AG09319 (cell line): ENCODE measurements at places on chromosomes 12 and 14.
A peak's percentile ranks its signal among the peaks of the same experiment; 100 is the strongest.

- DNase-seq: no peak
Measured at GRCh38 chr12:11823043-11823442, 173.6 kb downstream of the ETV6 start.

DNA sequence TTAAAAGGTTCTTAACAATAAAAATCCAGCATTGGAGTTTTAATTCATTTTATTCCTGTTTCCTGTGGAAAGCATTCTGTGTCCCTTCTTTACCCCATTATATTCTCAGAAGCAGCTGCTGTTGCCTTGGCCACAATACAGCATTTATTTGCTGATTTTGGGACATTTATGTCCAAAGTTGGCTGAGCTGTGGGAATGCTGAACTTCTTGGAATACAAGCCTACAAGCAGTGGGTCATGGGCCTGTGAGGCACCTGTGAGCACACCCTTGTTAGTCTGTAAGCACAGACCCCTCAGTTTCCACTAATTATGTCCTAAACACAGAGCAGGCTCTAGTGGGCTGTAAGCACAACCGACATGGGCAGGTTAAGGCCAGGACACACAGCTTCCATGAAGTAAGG is 122.2 kb upstream of the IGF1 start:
- no peak for DNase-seq

DNA sequence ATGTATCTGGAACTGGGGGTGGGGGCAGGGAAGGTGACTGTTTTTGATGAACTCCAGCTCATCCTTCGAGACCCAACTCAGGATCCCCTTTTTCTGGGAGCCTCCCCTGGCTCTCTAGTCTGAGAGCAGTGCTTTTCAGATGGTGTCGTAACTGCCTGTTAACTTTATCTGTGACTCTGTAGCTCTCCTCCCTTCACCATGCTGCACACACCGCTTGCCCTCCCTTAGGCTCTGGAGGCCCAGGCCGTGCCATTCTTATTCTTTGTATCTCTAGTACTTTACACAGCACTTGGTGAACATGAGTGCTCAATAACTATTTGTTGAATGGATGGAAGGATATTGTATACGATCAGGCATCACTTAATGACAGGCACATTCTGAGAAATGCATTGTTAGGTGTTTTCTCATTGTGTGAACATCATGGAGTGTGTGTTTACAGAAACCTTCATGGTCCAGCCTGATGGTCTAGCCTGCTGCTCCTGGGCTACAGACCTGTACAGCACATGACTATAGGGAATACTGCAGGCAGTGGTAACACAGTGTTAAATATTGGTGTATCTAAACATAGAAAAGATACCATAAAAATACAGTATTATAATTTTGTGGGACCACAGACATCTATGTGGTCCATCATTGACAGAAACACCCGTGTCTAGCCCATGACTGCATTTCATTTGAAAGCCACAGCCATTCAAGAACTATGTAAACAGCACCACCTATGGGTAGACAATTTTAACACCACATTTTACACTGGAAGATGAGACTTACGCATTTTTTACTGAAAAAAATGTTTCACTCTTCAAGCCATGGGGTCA is 91.8 kb downstream of the EML1 start:
- peak; percentile 43 for DNase-seq

- no peak for DNase-seq
Measured at GRCh38 chr12:127044836-127045235, 1222.1 kb upstream of the TMEM132C start.

GRCh38 chr12:100289038-100289437 is 22.1 kb downstream of the SCYL2 start:
- DNase-seq: no peak

DNA sequence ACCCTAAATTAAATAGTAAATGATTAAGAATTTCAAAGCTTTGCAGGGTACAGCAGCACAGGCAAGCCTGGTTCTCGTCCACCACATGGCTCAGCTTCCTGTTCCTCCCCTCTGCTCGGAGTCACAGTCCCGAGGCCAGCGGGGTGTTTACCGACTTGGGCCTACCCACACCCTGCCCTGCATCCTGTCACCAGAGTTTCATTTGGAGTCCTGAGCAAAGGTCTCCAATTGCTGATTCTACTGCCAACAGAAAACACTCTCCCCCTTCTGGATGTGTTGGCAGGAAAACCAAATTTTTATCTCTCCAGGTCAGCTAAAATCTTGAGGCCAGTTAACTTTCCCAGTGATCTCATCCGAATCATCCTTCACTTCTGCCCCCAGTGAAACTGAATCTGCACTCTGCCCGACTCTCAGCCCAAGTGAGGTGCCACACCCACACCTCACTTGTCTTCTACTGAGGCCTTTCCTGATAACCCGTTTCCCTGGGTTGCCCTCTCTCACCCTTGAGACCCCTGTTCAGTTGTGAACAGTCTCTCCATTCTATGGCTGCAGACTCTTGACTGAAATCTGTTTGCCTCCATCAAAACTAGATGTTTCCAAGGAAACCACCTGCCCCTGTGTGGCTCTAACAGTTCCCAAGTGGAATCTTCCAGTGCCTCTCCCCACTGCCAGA is 71.2 kb downstream of the VCPKMT start:
- DNase-seq: peak; percentile 75

GRCh38 chr12:38745601-38746000 is 159.8 kb downstream of the CPNE8 start:
- no peak for DNase-seq

DNA sequence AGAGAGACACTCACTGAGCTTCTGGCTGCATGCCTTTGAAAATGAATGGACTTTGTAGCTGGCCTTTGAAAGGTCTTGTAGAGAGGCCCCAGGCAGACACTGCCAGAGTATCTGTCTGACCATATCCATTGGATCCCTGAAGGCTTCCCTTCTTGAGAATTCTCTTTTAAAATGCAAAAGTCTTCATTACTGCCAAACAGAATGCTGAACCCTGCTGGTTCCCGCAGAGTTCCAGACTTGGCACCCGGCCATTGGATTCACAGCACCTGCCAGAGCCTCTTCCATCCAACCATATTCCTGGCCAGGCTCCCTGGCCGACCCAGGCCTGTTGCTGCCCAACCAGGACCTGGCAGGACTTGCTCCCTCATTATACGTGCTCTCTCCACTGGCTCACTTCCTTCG is 182.5 kb downstream of the GXYLT1 start:
- DNase-seq: no peak

GRCh38 chr12:64491718-64492117 is 39.8 kb downstream of the TBK1 start:
- no peak for DNase-seq

DNA sequence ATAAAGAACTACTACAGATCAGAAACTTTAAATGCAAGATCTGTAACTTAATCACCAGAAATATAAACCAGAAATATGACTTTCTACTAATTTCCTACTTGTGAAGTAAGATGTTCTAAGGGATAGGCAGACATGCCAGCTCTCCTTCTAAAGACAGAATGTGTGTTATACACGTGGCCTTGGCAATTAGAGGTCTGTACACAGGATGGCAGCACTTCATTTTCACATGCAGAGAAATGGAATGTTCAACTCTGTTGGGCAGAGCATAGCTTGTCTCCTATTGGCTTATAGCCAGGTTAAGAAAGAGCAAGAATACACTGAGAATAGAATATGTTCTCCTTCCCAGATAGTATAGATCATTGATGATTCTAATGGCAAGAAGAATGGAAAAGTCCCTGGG is 403.8 kb downstream of the DAD1 start:
- no peak for DNase-seq

DNA sequence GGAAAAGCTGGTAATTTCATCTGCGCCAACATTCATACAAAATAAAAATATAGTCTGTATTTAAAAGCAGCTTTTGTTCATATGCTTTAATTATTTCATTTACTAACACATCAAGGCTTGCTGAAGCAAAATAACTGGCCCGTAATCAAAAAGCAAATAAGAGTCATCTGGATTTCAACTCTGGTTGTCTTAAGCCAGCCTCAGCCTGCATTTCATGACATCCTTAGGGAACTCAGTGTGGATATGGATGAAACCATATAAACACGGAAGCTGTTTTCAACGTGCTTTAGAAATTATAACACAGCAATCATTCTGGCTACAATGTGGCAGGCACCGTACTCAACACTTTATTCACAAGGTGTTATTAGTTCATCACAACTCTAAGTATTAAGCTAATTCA is 852 bp downstream of the COX16 start:
- DNase-seq: no peak

DNA sequence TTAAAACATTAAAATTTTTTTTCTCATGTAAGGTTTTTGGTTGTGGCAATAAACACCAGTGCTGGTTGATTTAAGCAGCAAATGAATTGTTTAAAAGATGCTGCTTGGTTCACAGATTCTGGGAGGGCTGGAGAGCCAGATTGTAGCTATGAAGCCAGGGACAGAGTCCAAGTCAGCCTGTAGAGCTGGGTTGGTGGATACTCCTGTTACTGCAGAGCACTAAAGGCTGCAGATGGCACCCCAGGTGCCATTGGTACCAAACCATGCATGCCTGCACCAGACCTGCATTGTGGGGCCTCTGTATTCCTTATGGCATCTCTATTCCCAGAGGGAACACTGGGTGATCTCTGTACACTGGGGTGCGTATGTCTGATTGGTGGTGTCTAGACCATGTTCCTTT is 113.3 kb downstream of the SNAPC1 start:
- no peak for DNase-seq

GRCh38 chr14:64826333-64826732 is 53.4 kb downstream of the SPTB start:
- no peak for DNase-seq

- peak; percentile 88 for DNase-seq
Measured at GRCh38 chr14:100747021-100747586, 20.4 kb downstream of the DLK1 start.

DNA sequence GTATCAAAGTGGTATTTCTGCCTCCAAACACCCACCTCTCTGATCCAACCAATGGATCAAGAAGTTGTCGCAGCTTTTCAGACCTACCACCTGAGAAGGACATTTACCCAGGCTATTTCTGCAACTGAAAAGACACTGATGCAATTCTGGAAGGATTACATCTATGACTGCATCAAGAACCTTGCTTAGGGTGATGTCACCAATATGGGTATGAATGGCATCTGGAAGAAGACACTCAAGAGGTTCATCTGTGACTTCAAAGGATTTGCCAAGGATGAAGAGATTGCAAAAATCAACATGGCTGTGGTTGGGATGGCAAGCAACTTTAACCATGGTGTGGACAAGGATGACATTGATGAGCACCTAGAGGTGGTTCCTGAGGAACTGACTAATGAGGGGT is 154.2 kb downstream of the PCNX1 start:
- no peak for DNase-seq

DNA sequence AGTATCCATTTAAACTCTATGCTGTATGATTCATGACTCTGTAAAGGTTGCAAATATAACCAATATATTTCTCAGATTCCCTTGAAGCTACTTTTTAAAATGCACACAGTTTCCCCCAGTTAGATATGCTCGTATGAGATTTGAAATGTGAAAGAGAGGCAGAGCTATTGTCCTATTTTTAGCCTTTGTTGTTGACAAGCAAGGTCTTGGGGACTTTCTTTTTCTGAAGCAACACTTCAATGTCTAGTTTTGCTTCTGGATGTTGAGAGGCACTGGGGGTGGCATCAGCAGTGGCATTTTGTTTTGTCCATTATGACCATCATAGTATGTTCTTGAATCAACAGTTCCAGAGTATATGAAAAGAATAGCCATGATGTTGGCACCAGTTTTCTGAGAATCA is 63.4 kb downstream of the ASCL1 start:
- no peak for DNase-seq

DNA sequence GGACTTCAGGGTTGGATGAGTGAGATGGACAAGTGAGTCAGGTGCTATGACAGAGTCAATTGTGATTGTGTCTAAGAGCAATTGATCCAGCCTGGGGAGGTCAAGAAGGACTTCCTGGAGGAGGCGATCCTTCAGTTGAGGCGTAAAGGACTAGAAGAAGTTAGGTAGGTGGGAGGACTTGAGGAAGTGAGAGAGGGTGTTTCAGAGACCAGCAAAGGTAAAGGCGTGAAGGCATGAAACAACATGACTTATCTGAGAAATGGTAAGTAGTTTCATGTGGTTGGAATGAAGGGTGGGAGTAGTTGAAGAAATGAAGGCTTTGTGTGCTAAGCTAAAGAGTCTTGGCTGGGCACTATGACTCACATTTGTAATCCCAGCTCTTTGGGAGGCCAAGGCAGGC is 48.9 kb upstream of the PPP1CC start:
- no peak for DNase-seq

- no peak for DNase-seq
Measured at GRCh38 chr12:122327494-122328385, 61.4 kb upstream of the VPS33A start.

DNA sequence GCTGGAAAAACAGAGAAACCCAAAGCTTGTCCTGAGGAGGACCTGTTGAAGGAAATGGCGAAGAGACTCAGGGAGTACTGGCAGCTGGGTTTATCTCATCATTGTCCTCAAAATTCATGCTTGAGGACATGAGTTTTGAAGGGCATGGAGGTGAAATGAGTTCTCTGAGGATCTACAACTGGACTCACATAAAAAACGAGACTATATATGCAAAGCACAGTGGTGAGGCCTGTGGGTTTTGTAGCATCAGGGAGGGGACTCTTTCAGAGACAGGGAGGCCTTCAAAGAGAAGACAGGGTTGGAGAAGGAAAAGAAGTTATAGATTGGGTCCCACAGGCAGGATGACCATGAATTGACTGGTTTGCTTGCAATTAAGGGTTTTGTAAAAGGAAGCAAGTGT is 71.3 kb upstream of the SCN8A start:
- no peak for DNase-seq
